Germinal center (tissue), 1 donor: ENCODE measurements at places on chromosomes 1 and 21.

GRCh38 chr21:38352536-38353219, 95.9 kb downstream of the KCNJ15 start:
- DNase-seq: no peak

DNA sequence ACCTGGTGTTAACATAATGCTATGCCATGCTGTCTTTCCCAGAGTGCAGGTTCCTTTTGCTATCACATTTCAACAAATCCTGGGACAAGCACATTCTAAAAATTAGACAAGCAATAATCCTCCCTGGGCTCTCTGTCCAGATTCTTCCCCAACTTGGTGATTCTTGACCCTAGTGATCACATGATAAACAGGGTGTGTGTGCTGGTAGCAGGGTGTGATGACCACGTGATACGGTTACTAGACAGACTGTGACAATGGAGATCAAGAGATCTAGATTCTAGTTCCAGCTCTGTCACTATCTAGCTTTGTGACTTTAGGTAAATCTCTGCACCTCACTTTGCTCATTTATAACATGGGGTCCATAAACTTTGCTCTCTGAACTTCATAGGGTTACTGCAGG, 61.9 kb upstream of the HSD17B7 start:
- DNase-seq: no peak

DNA sequence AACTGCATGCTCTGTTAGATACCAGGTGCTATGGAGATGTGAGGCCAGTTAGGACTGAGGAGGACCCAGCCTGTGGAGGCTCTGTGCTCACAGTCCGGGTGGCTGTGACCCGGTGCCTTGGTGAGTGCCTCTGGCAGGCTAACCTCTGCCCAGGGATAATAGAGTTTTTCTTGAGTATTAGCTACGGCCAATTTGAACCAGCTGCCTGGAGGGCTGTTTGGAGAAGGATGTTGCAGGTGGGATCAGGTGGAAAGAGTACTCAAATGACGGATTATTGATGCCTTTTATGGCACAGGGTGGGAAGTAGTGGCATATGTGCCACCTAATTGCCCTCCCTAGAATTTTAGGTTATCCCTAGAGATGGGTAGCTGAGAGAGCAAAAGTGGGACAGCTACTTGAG, 182.7 kb downstream of the GRIK3 start:
- DNase-seq: no peak

- DNase-seq: no peak
Measured at GRCh38 chr1:196002906-196003305, 605.3 kb downstream of the KCNT2 start.

DNA sequence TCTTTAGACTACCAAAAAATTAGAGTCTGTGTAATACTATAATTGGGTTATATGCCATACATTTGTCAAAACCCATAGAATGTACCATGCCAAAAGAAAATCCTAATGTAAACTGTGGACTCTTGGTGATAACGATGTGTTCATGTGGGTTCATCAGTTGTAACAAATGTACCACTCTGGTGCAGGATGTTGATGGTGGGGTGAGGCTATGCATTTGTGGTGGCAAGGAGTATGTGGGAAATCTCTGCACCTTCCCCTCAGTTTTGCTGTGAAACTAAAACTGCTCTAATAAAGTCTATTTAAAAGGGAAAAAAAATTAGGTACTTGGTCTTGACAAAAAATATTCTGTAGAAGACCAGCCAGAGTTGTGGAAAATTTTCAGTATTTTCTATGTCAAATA, 43.4 kb downstream of the INKA2 start:
- DNase-seq: no peak

GRCh38 chr1:112818990-112819689, 104.0 kb upstream of the PPM1J start:
- no peak for DNase-seq

GRCh38 chr1:180353945-180354344, 123.9 kb downstream of the LHX4 start:
- no peak for DNase-seq

GRCh38 chr1:43425045-43425444, 28.7 kb downstream of the HYI start:
- no peak for DNase-seq

DNA sequence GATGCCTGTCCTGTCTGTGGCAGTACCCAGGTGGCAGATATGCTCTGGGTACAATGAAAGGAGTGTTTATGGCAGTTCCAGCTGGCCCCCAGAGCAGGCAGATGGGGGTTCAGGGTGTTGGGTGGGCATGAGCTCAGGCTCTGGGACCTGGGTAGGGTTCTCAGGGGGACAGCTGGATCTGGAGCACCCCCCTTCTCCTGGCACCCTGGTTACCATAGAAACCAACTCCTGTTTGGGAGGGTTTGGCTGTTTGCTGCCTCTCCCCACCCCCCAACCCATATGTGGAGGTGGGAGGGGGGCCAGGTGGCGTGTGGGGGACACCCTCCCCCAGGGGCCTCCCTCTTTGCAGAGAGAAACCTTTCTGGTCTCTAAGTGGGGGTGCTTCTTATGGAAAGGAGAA, 7.1 kb downstream of the FOXO6 start:
- no peak for DNase-seq

DNA sequence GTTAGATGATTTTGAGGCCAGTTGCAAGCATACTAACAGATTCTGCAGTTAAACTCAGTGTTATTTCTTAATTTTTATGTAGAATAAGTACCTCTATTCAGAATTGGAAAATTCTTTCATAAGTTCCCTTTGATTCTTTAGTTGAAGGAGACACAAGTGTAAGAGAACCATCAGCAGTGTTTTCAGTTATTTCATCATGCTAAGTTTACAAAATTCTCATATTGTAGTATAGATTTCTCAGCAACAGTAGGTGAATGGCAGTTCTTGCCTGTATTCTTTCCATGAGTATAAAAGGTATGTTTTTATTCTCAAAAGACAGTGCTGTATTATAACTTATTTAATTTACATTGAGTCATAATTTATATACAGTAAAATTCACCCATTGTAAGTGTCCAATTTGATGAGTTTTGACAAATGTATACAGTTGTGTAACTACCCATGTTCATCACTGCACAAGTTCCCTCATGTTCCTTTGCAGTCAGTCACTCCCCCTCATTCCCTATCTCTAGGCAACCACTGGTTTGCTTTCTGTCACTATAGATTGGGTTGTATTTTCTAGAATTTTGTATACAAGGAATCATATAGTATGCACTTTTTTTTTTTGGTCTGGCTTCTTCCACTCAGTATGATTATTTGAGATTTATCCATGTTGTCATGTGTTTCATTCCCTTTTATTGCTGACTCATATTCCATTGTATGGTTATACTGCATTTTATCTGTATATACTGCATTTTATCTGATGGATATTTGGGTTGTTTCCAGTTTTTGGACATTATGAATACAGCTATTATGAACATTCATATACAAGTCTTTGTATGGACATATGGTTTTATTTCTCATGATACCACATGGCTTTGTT, 3.9 kb downstream of the RPS6KC1 start:
- DNase-seq: no peak

DNA sequence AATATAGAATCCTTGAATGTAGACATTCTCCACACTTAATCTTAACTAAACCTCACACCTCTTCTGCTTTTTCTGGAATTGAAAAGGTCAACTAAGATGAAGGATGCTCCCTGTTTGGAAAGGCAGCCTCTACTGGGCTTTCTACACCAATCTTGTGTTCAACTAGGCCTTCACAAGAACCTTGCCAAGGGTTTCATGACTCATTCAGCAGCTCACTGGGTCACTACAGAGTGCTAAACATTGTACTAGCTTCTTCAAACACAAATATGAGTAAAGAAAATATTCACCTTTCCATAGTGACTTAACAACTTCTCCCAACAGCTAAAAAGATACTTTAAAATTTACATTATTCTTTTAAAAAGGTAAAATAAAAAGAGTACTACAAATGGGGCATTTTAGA, 135.3 kb upstream of the PRMT6 start:
- no peak for DNase-seq

- no peak for DNase-seq
Measured at GRCh38 chr1:103448560-103448959, 76.9 kb upstream of the RNPC3 start.

GRCh38 chr1:10890491-10891071, 94.1 kb upstream of the CASZ1 start:
- DNase-seq: no peak

DNA sequence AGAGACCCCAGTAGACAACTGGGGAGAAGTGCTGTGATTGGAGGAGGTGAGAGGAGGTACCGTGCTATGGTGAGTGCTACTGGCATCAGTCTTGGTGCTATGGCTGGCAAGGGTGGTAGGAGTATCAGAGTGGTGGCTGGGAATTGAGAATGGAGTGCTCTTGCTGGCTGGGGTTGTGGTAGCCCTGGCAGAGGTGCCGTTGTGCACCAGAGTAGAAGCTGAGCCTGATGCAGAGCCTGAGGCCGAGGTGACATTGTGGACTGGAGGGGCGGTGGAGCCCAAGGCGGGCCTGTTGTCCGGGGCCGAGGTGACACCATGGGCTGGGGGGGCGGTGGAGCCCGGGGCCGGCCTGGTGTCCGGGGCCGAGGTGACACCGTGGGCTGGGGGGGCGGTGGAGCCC, 14.6 kb downstream of the TRIM46 start:
- no peak for DNase-seq

DNA sequence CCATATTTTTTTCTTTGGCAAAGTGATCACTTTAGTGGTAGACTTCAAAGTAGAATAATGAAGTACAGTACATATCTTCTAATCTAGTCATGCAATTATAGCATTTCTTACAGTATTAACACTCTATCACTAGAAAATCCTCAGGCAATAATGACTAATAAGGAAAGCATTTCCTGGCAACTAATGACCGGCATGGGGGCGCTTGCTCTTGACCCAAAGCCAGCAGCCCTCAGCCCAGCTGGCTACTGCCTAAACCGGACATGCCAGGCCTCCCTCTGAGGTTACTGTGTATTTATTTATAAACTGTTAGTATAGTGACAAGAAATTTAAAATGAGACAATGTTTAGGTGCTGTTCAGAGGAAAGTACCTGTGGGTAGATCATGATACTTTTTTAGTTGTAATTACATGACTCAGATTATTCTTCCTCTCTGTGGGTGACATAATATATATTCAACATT, 633.8 kb downstream of the PTPRC start:
- no peak for DNase-seq

GRCh38 chr1:174013864-174014418, 8.2 kb downstream of the RC3H1 start:
- DNase-seq: no peak

- peak; percentile 13 for DNase-seq
Measured at GRCh38 chr1:87132284-87132870, 196.3 kb upstream of the LMO4 start.

DNA sequence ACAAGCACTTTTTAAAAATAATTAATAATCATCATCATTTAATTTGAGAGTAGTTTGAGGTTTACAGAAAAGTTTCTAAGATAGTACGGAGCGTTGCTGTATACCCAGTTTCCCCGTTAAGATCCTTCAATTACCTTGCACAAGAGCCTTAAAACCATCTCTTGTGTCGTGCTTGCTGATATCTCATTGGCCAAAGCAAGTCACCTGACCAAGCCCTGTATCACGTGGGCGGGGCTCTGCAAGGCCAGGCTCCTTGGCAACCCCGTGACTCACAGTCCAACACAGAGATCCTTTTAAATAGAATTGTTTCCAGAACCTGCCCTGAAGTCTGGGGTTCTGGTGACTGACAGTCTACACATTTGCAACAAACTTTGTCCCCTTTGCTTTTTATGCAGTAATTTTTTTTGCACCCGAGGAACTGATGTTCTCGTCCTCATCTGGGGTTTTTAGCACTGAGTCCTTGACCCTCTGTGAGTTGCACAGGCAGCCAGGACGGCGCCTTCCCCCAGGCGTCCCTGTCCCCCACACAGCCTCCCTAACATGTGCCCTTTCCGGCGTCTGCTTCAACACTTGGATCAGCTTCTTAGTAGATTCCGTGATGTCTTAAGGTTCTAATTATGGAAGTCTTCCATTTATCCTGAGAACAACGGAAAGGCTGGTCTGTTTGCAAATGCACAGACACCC, 183.3 kb upstream of the TMEM51 start:
- peak; percentile 16 for DNase-seq

DNA sequence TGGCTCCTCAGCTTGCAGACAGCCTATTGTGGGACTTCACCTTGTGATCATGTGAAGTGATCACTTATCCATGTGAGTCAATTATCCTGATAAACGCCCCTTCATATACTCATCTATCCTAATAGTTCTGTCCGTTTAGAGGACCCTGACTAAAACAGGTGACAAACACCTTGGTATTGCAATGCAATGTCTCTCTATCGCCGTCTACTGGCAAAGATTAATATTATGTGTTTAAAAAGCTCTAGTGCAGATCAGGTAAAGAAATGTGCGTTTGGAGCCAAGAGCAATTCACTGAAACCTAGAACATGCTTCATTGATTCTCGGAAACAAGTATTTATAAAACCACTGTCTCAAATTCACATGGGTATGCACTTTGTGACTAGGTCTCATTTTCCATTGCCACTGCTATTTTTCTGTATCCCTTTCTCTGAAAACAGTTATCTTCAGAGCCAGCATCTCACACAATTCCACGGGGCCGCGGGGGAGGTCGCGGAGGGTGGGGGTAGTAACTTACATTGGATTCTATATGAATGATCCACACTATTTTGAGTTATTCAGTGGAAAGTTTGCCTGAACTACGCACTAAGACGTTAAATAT, 554.6 kb upstream of the NCAM2 start:
- no peak for DNase-seq

DNA sequence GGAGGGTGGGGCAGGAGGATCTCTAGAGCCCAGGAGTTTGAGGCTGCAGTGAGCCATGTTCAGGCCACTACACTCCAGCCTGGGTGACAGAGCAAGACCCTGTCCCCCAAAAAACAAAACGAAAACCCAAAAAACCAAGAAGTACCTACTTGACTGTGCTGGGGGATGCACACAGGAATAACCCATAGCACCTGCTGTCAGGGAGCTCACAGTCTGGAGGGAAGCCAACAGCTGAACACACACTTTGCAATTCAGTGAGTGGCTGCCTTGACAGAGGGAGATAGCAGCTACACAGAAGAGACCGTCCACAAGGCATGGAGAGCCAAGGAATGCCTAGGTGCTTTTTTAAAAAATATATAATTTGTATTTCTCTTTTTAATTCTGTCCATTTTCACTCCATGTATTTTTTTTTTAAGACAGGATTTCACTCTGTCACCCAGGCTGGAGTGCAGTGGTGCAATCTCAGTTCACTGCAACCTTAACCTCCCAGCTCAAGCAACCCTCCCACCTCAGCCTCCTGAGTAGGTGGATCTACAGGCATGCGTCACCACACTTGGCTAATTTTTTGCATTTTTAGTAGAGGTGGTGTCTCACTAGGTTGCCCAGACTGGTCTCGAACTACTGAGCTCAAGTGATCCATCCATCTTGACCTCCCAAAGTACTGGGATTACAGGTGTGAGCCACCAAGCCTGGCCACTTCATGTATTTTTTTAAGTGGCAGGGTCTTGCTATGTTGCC, 68.7 kb downstream of the NID1 start:
- DNase-seq: no peak
